A549 treated with CORT108297 at 1 μM for 4 hours (cell line): ENCODE measurements at places on chromosomes 6 and 20. TPM values are rescaled to one million over a fixed set of nuclear protein-coding genes. Genes with fewer than 3 reads are reported as not detected.

The LRRC73 gene
- 0.63 to 1.4 TPM (median 1.3 TPM) in 5 replicates for total RNA-seq

The MYBL2 gene
- 71.5 to 82.4 TPM (median 76.0 TPM) in 5 replicates for total RNA-seq

The CST4 gene
- total RNA-seq: not detected in 5 replicates

The CCNC gene
- total RNA-seq: 27.2 to 40.8 TPM (median 28.4 TPM) in 5 replicates

The TCF15 gene
- not detected in 5 replicates for total RNA-seq

The BFSP1 gene
- total RNA-seq: 4.0 to 4.4 TPM (median 4.1 TPM) in 5 replicates

The FILIP1 gene
- 0.18 to 0.53 TPM (median 0.32 TPM) in 5 replicates for total RNA-seq

The CST7 gene
- not detected in 5 replicates for total RNA-seq
